ENCODE measurements at places on chromosomes 7 and 10. TPM values are rescaled to one million over a fixed set of nuclear protein-coding genes. Genes with fewer than 3 reads are reported as not detected.

Gene EPHA1
- under 0.01 TPM for total RNA-seq

Gene GFRA1
- total RNA-seq, result 6.3 TPM

Gene MRLN
- not detected for total RNA-seq

Gene KNDC1
- total RNA-seq, result 0.50 TPM

Gene JCAD
- 27.1 TPM for total RNA-seq

Gene DPP6
- not detected for total RNA-seq

Gene TAS2R4
- total RNA-seq, result 1.5 TPM

Gene PRLHR
- not detected for total RNA-seq

Gene STEAP1
- 69.9 TPM for total RNA-seq

Gene ZNF25
- total RNA-seq, result 14.6 TPM

Gene ADAM12
- 33.9 TPM for total RNA-seq

Gene CFAP69
- 6.2 TPM for total RNA-seq

Gene MSMB
- not detected for total RNA-seq

Gene PPP1R9A
- 3.3 TPM for total RNA-seq

Gene CCDC172
- not detected for total RNA-seq

Gene SLC18A3
- not detected for total RNA-seq

Gene TCERG1L
- total RNA-seq, result not detected

Gene PRPS1L1
- not detected for total RNA-seq

Gene TMEM270
- not detected for total RNA-seq

Gene CDH23
- total RNA-seq, result 0.17 TPM

Gene USP54
- total RNA-seq, result 9.9 TPM

Gene FAM221A
- total RNA-seq, result 5.1 TPM

Gene NPSR1
- total RNA-seq, result not detected

Gene LRRC18
- 0.66 TPM for total RNA-seq

Gene OR13A1
- total RNA-seq, result not detected

Gene HGF
- total RNA-seq, result 108 TPM

Gene MBLAC1
- 2.5 TPM for total RNA-seq

Gene SPAG6
- total RNA-seq, result under 0.01 TPM

Gene DRGX
- total RNA-seq, result not detected

Gene SDK1
- total RNA-seq, result 8.6 TPM

Gene RGR
- not detected for total RNA-seq

Gene ANKRD30A
- total RNA-seq, result not detected

Gene GDF2
- total RNA-seq, result not detected

Data from fibroblast of lung (primary cell).